H1 (cell line): ENCODE measurements at places on chromosomes 6 and 20.

DNA sequence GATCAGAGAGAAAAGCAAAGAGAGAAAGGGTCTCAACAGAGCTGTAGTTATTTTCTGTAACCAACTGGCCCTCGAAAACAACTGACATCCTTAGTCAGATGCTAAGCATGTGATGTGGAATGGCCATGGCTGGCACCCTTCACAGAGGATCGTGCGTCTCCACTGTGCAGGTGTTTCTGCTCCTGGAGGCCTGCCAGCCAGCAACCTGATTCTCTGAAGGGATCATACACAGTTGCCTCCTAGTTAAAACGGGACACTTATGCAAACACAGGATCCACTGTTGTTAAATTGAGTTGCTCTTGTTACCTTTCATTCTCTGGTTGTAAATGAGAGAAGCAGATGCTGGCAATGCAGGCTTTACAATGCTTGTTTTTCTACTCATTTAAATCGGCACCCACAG is 148.5 kb downstream of the HDGFL1 start:
- no peak overlapping the region for H3K4me3 ChIP-seq
- DNase-seq: no peak
- H3K4me1 ChIP-seq: no peaks in the 10 kb centered on the region
- H3K27ac ChIP-seq: no peak overlapping the region
- H3K36me3 ChIP-seq: no peaks in the 10 kb centered on the region
- H3K27me3 ChIP-seq: no peaks in the 10 kb centered on the region

DNA sequence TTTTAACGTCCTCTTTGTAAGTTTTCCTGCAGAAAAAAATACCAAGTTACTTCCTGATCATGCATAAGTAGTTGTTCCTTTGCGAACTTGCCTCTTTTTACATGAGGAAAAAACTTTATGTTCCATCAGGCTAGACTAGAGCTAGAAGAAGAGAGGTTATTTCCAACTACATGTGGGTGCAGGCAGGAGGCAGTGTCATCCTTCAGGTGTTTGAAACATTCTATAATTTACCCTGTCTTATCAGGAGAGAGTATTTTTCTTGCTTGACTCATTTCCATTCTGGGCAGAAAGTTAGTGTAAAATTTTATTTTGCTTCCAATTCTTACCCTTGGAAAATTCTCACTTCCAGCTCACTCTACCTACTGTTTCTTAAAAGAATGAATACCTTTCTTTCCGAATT is 28.5 kb upstream of the EPHA7 start:
- no peak overlapping the region for H3K4me3 ChIP-seq
- no peak for DNase-seq
- no peaks in the 10 kb centered on the region for H3K4me1 ChIP-seq
- H3K27me3 ChIP-seq: no peaks in the 10 kb centered on the region
- no peaks in the 10 kb centered on the region for H3K36me3 ChIP-seq

- H3K4me1 ChIP-seq: no peaks in the 10 kb centered on the region
- peaks cover 54% of the 10 kb centered on the region for H3K36me3 ChIP-seq
- no peak overlapping the region for H3K27ac ChIP-seq
- no peaks in the 10 kb centered on the region for H3K27me3 ChIP-seq
- H3K4me3 ChIP-seq: no peak overlapping the region
Measured at GRCh38 chr6:157941101-157941863, 40.4 kb upstream of the SYNJ2 start.

DNA sequence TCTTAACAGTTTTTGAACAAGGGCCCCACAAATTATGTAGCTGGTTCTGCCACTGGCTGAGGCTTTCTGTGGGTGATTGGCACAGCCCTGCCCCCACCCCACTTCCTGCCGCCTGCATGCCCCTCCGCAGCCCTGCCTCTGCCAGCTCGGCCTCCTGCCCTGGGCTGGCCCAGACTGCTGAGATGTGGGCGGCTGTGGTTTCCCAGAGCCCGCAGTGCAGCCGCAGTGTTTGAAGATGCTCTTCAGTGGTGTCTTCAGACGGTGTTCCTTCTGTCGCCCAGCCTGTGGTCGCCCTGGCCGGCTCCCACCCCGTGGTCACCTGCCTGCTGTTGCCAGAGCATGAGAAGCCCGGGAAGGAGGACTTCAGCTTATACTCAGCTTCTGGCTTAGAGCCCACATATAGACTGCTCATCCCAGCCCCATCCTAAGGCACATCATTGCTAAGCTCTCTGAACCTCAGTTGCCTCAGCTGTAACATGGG is 154.3 kb downstream of the VEGFA start:
- no peak for DNase-seq
- H3K4me3 ChIP-seq: no peak overlapping the region
- no peak overlapping the region for H3K27ac ChIP-seq
- no peaks in the 10 kb centered on the region for H3K27me3 ChIP-seq
- peaks cover 10% of the 10 kb centered on the region; the same call in 1 of the 2 replicates for H3K4me1 ChIP-seq

DNA sequence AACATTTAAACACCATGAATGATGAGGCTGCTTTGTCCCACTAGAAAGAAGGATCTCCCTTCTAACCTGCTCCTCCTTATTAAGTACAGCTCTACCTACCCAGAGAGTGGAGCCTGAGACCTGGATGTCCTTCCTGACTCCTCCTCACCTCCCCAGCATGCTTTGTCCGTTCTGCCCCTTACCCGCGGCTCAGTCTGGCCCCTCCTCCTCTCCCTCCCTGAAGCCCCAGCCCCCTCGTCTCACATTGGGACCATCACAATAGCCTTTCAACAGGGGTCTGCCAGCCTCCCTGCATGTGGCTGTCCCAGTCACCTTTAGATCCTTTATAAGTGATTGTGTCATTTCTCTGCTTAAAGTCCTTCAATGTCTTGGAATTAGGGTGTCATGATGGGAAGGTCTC is 72.5 kb downstream of the DZANK1 start:
- H3K4me3 ChIP-seq: 0 out of 2 replicates have a peak overlapping the region, but pooled peaks have one; percentile 4
- peaks cover 6% of the 10 kb centered on the region for H3K4me1 ChIP-seq
- H3K27me3 ChIP-seq: no peaks in the 10 kb centered on the region
- DNase-seq: peak; percentile 58
- 0 out of 2 replicates have a peak, but pooled peaks cover 5% of the 10 kb centered on the region for H3K36me3 ChIP-seq

- no peaks in the 10 kb centered on the region for H3K27me3 ChIP-seq
- no peak for DNase-seq
- peak overlapping the region; percentile 43 for H3K4me3 ChIP-seq
- no peaks in the 10 kb centered on the region for H3K4me1 ChIP-seq
- H3K27ac ChIP-seq: no peak overlapping the region
Measured at GRCh38 chr20:30811885-30812671, 445.4 kb upstream of the DEFB115 start.

GRCh38 chr6:135568379-135568778 is 70.8 kb upstream of the AHI1 start:
- no peaks in the 10 kb centered on the region for H3K36me3 ChIP-seq
- H3K4me3 ChIP-seq: no peak overlapping the region
- no peaks in the 10 kb centered on the region for H3K27me3 ChIP-seq
- no peak overlapping the region for H3K27ac ChIP-seq
- no peaks in the 10 kb centered on the region for H3K4me1 ChIP-seq

GRCh38 chr6:146357578-146358430 is 185.8 kb upstream of the RAB32 start:
- DNase-seq: no peak
- H3K36me3 ChIP-seq: no peaks in the 10 kb centered on the region
- no peaks in the 10 kb centered on the region for H3K27me3 ChIP-seq
- H3K27ac ChIP-seq: no peak overlapping the region
- no peak overlapping the region for H3K4me3 ChIP-seq

- no peak overlapping the region for H3K4me3 ChIP-seq
- no peak for DNase-seq
- no peaks in the 10 kb centered on the region for H3K27me3 ChIP-seq
Measured at GRCh38 chr6:144637541-144637940, 352.4 kb downstream of the UTRN start.

- H3K27me3 ChIP-seq: no peaks in the 10 kb centered on the region
- no peaks in the 10 kb centered on the region for H3K4me1 ChIP-seq
- H3K4me3 ChIP-seq: no peak overlapping the region
- DNase-seq: no peak
Measured at GRCh38 chr20:48932375-48932941, 10.9 kb downstream of the ARFGEF2 start.

- H3K36me3 ChIP-seq: no peaks in the 10 kb centered on the region
- no peak for DNase-seq
- H3K4me3 ChIP-seq: no peak overlapping the region
- no peaks in the 10 kb centered on the region for H3K4me1 ChIP-seq
Measured at GRCh38 chr6:31086788-31087440, 25.5 kb downstream of the C6orf15 start.

DNA sequence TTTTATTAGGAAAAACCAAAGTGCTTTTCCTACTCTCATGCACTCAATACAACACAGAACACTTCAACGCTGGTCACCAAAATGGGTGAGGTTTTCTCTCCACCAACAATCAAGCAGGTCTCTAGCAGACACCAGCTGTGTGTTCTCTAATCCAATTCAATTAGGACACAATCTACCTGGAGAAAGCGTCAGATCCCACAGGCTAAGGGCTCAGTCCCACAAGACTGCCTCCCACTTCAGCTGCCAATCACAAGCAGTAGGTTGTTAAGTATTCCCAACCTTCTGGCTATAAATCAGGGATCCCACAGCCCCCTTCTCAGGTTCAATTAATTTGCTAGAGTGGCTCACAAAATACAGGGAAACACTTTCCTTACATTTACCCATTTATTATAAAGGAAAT is 47.7 kb downstream of the STMND1 start:
- no peak overlapping the region for H3K4me3 ChIP-seq
- no peak for DNase-seq
- no peaks in the 10 kb centered on the region for H3K4me1 ChIP-seq
- H3K36me3 ChIP-seq: no peaks in the 10 kb centered on the region

DNA sequence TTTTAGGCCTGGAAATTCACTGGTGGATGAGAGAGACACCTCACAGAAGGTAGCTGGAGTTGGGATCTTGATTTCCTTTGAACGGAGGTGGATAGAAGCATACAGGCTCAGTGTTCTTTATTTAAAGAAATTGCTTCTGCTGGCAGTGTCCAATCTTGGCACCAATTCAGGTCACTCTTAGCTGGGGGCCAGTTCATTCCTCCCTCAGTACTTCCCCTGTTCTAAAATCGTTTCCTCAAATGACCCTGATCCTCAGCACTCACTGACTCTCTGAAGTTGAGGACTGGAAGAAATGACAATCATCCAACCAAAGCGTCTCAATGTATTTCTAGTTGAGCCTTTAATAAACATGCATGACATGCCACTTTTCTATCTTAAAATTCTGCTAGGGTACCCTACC is 472.5 kb upstream of the BTBD3 start:
- no peaks in the 10 kb centered on the region for H3K27me3 ChIP-seq
- no peak overlapping the region for H3K27ac ChIP-seq
- DNase-seq: no peak
- H3K36me3 ChIP-seq: no peaks in the 10 kb centered on the region
- peaks cover 8% of the 10 kb centered on the region for H3K4me1 ChIP-seq

- no peak overlapping the region for H3K27ac ChIP-seq
- DNase-seq: no peak
- H3K27me3 ChIP-seq: no peaks in the 10 kb centered on the region
- peaks cover 7% of the 10 kb centered on the region; the same call in 1 of the 2 replicates for H3K4me1 ChIP-seq
Measured at GRCh38 chr20:46618316-46619100, 32.8 kb downstream of the SLC13A3 start.

GRCh38 chr20:57829805-57830514 is 120.1 kb upstream of the PMEPA1 start:
- H3K4me1 ChIP-seq: no peaks in the 10 kb centered on the region
- no peak overlapping the region for H3K4me3 ChIP-seq
- H3K27me3 ChIP-seq: no peaks in the 10 kb centered on the region
- no peak overlapping the region for H3K27ac ChIP-seq

- H3K36me3 ChIP-seq: no peaks in the 10 kb centered on the region
- no peak overlapping the region for H3K27ac ChIP-seq
- H3K4me1 ChIP-seq: no peaks in the 10 kb centered on the region
- H3K27me3 ChIP-seq: no peaks in the 10 kb centered on the region
- DNase-seq: no peak
Measured at GRCh38 chr20:19254956-19255355, 42.5 kb downstream of the SLC24A3 start.

GRCh38 chr6:168791917-168792316 is 350.9 kb downstream of the SMOC2 start:
- no peak overlapping the region for H3K4me3 ChIP-seq
- no peaks in the 10 kb centered on the region for H3K36me3 ChIP-seq
- DNase-seq: no peak
- no peaks in the 10 kb centered on the region for H3K4me1 ChIP-seq
- H3K27me3 ChIP-seq: no peaks in the 10 kb centered on the region
- H3K27ac ChIP-seq: no peak overlapping the region

DNA sequence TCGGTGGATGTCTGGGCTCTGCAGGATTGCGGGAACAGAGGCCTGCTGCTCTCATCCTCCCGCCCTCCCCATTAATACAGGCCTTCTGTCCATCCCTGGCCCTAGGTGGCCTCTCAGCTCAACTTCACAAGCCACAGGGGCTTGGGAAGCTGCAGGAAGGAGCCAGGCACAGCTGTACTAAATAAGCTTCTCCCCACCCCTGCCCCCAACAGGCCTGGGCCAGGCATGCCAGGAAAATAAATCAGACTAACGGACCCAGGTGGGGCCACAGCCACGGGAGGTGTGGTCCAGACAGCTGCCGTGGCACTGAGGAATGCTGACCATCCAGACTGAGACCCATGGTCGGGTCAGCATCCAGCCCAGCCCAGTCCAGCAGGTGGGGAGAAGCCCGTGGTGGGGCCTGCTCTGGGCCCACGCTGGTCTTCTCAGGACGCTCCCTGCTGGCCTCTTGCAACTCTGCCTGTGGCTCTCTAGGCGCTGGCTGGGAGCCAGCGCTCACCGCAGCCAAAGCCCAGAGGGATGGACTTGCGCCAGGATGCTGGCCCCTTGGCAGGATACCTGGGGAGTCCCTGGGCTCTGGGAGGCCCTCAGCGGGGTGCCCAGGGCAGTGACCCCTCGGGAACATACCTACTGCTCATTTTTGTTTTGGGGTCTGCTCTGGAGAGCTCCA is 8.6 kb upstream of the YTHDF1 start:
- H3K4me1 ChIP-seq: peaks cover 6% of the 10 kb centered on the region
- H3K4me3 ChIP-seq: no peak overlapping the region
- H3K36me3 ChIP-seq: no peaks in the 10 kb centered on the region
- no peak overlapping the region for H3K27ac ChIP-seq

GRCh38 chr6:157323966-157324300 is 614 bp upstream of the TMEM242 start:
- peak overlapping the region; percentile 87 for H3K4me3 ChIP-seq
- no peaks in the 10 kb centered on the region for H3K36me3 ChIP-seq
- H3K27ac ChIP-seq: no peak overlapping the region

DNA sequence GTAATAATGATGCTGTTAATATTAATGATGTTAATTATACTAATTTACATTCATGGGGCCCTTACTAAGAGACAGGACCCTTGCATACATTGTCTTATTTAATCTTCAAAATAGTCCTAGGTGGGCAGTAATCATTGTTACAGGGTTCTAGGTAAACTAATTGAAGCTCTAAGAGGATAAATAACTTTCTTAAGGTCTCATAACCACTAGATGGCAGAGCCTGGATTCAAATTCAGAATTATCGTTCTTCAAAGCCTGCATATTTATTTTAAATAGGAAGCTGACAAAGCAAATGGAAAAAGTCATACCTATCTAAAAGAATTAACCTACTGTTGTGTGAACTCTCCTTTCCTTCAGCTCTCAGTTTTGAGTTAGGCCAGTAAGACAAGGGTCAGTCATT is 23.5 kb downstream of the PTCHD4 start:
- H3K27ac ChIP-seq: no peak overlapping the region
- no peak for DNase-seq
- H3K4me3 ChIP-seq: no peak overlapping the region
- no peaks in the 10 kb centered on the region for H3K27me3 ChIP-seq
- H3K36me3 ChIP-seq: no peaks in the 10 kb centered on the region; the same call in 1 of the 2 replicates
- H3K4me1 ChIP-seq: no peaks in the 10 kb centered on the region
